ENCODE measurements at places on chromosomes 5 and 9. TPM values are rescaled to one million over a fixed set of nuclear protein-coding genes. Genes with fewer than 3 reads are reported as not detected.

The PCDHGB1 gene
- total RNA-seq = 2.9 TPM

The C6 gene
- 3.2 TPM for total RNA-seq

The TLX3 gene
- not detected for total RNA-seq

The GPX8 gene
- 9.0 TPM for total RNA-seq

The PTGER4 gene
- 13.3 TPM for total RNA-seq

The CCDC127 gene
- 11.9 TPM for total RNA-seq

The GPR150 gene
- total RNA-seq = not detected

The POU5F2 gene
- total RNA-seq = 1.3 TPM

The TLN1 gene
- 1,074 TPM for total RNA-seq

The BTNL8 gene
- total RNA-seq = not detected

The BTNL3 gene
- not detected for total RNA-seq

The SOX30 gene
- total RNA-seq = 0.34 TPM

The EIF4E1B gene
- total RNA-seq = not detected

The GFI1B gene
- total RNA-seq = 0.17 TPM

The CDX1 gene
- total RNA-seq = not detected

The ENTREP1 gene
- total RNA-seq = 20.2 TPM

The DIPK1B gene
- 27.8 TPM for total RNA-seq

The SAXO1 gene
- total RNA-seq = not detected

The MAMDC2 gene
- total RNA-seq = 147 TPM

The FGD3 gene
- 5.1 TPM for total RNA-seq

The TSSK1B gene
- under 0.01 TPM for total RNA-seq

The DOCK2 gene
- 9.2 TPM for total RNA-seq

The TMEM252 gene
- 0.34 TPM for total RNA-seq

The SPTLC1 gene
- 51.8 TPM for total RNA-seq
